Mucosa of descending colon (tissue), 3 donors: ENCODE measurements at places on chromosomes 12 and 14. TPM values are rescaled to one million over a fixed set of nuclear protein-coding genes. Genes with fewer than 3 reads are reported as not detected.
A peak's percentile ranks its signal among the peaks of the same experiment; 100 is the strongest.

TDRD9 gene
- 0.63 TPM for total RNA-seq

SRRM4 gene
- not detected for total RNA-seq

MED6 gene
- 24.4 TPM for total RNA-seq

TAS2R13 gene
- total RNA-seq = 1.3 TPM

TXNDC16 gene
- total RNA-seq = 10.3 TPM

GRCh38 chr14:21974741-21975140, 301.1 kb upstream of the OR4E1 start:
- no peak for DNase-seq

DNA sequence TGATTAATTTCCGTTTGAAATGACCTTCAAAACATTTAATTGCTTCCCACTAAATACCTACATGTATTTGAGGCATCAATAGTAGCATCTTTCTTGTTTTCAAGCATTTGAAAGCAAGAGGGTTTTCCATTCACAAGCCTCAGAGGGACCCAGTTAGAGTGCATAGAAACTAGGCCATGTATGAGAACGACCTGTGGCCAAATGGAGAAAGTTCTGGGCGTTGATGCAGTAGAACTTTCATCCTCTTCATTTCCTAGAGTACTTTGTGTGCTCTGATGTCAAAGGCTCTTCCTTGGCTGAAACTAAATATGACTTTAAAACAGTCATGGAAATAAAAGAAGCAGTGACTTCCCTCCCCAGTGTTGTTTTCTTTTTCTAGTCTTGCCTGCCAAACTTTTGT, 944 bp upstream of the DHRS7 start:
- no peak for DNase-seq

DNA sequence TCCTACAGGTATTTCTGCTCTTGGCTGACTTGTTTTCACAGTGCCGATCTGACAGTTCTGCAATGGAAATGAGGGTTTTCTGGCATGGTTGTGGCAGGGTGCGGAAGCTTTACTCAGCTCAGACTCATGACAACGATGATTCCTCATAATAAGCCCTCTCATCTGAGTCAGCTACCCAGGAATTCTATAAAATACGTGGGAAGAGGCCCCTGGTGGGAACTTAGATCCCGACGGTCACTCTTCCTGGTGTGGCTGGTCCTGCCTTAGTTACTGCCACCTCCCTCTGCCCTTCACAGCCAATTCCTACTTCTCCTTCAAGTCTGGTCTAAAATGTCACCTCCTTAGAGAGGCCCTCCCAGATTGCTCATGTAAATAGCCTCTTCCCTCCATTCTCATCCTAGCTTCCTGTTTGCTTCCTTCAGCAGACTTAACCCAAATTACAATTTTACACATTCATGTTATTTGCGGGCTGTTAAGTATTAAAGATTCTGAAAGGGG, 104.2 kb upstream of the MAP1LC3B2 start:
- DNase-seq = no peak

- DNase-seq = no peak
Observed at GRCh38 chr14:24311837-24312615, 724 bp downstream of the LTB4R start.

- DNase-seq = peak; percentile 71
Observed at GRCh38 chr12:56629459-56630179, 507 bp downstream of the BAZ2A start.

DNA sequence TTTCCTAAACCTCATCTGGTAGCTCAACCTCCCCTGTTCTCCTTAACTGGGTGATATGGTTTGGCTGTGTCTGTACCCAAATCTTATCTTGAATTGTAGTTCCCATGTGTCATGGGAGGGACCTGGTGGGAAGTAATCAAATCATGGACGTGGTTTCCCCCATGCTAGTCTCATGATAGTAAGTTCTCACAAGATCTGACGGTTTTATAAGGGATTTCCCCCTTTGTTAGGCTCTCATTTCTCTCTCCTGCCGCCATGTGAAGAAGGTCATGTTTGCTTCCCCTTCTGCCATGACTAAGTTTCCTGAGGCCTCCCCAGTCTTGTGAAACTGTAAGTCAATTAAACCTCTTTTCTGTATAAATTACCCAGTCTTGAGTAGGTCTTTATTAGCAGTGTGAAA, 19.5 kb downstream of the COX16 start:
- no peak for DNase-seq

DNA sequence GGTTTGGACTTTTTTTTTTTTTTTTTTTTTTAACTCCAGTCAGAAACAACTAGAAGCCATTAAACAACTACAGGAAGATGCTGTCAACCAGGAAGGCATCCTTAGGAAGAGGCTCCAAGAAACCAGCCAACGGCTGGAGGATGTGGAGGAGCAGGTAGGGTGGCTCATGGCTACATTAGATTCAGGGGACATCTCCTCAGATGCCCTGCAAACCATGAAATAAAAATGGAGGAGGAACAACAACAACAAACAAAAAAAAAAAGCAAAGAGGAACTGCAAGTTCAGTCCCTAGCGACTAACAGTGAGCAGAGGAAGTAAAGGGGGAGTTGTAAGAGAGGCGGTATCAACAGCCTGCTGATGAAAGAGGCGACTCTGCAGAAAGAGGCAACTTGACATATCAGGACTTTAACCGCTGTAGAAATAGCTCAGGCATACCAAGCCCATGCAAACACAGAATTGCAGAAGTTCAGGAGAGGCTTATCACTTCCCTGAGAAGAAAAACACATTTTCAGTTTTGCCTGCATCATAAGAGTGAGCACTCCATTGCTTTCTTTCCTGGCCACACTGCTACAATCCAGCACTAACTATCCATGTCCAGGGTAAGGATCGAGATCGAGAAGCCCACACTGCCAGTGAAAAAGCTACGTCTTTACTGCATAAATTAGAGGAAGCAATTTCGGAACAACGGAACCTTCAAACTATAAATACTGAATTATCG, 103.5 kb upstream of the BCAT1 start:
- DNase-seq = no peak

GRCh38 chr12:64083285-64084210, 138.5 kb downstream of the KICS2 start:
- DNase-seq = peak; percentile 88

DNA sequence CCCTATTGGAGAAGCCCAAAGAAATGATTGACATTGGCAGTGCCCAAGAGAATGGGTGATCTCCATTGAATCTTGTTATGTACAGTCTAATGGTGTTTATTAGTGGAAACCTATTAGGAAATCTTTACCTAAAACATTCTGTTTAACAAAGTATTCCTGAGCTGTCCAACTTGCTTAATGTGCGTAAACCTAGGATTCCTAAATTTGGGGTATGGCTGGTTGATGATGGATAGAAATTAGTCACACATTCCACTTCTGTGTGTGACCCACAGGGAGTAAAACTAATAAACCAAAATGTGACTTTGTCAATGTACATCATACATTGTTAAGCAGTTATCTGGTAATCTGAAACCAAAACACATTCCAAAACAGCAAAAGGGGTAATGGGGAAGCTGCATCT, 761.3 kb downstream of the FSCB start:
- DNase-seq = no peak

- no peak for DNase-seq
Observed at GRCh38 chr14:51701951-51702350, 50.2 kb downstream of the FRMD6 start.

DNA sequence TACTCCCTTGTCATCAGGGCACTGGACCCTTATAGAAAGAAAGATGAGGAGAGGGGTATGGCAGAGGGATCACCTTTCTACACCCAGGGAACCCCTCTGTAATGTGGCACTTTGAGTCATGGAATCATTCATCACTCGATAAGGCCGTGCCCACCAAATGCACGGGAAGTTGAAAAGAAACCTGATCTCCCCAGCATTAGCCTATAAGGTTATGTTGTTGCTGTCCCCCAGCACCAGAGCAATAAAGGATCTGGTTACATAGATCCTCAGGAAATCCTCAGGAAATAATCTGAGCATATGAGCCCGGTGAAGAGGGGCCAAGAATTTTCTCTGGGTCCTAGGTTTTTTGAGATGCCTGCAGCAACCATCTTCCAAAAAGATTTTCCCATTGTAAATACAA, 148.8 kb upstream of the CRY1 start:
- no peak for DNase-seq

DNA sequence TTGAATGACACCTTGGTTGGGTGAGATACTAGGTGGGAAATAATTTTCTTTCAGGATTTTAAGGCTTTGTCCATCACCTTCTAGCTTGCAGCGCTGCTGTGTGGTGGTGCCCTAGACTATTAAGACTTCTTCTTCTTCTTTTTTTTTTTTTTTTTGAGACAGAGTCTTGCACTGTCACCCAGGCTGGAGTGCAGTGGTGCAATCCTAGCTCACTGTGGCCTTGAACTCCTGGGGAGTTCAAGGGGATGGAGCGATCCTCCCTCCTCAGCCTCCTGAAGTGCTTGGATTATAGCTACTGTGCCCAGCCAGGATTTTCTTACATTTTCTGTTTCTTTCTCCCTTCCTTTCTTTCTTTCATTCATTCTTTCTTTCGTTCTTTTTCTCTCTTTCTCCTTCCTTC, 10.3 kb upstream of the MTA1 start:
- DNase-seq = no peak

GRCh38 chr14:69153873-69154270, 953 bp upstream of the DCAF5 start:
- peak; percentile 34 for DNase-seq
